ENCODE measurements at places on chromosomes 7 and 10.
A peak's percentile ranks its signal among the peaks of the same experiment; 100 is the strongest.

GRCh38 chr10:75396631-75397495 is 4.7 kb downstream of the ZNF503 start:
- DNase-seq = no peak

- DNase-seq = no peak
Measured at GRCh38 chr7:16494955-16495719, 29.6 kb upstream of the SOSTDC1 start.

DNA sequence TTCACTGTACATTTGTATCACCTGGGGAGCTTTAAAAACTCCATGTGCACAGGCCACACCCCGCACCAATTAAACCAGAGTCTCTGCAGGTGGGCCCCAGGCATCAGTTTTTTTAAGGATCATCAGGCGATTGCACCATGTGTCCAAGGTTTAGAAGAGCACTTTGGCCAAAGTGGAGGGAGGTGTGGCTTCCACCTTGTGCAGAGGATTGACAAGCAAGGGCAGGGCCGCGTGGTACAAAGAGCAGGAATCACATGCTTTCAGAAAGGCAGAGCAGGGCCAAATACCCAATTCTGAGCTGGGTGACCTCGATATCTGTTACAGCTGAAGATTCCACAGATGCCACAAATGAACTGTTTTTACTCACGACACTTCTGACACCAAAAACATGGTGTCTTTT is 52.4 kb downstream of the NOC3L start:
- no peak for DNase-seq

- DNase-seq = no peak
Measured at GRCh38 chr7:151275813-151276577, 27.5 kb upstream of the SMARCD3 start.

- no peak for DNase-seq
Measured at GRCh38 chr10:9681655-9682054, 1336.0 kb upstream of the CELF2 start.

DNA sequence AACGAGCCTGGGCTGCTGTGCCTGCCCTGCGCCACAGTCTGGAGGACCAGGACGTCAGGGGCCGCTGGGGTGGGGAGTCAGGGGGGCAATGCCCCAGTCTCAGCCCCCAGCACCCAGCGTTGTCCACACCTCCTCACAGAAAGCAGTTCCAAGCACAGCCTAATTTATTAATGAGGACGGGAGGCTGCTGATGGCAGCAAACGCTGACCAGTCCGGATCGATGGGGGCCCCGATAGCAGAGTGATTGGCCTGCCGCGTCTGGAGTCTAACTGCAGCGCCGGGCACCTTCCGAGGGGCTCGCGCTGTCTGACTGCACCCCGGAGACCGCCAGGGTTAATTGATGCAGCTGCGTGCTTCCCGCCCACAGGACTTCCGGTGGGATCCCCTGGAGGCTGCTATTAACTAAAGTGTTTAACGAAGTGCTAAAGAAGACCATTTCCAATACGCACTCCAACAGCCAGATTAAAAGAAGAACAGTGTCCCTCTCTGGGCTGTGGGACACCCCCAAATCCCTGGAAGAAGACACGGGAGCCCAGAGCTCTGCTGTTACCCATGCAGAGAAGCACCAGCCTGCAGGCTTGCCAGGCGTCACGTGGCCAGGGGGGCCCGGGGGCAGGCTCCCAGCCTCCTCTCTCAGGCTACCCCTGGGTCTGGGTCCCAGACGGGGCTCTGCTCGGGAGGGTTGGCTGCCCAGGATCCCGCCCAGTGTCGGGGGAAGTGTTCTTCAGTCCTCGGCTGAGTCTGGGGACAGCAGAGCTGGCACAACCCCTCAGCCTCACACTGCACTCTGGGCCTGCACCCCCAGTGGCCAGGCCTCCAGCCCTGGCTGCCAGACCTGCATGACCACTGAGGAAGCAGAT is 63.8 kb downstream of the MICALL2 start:
- no peak for DNase-seq

GRCh38 chr7:82631998-82632397 is 188.4 kb upstream of the CACNA2D1 start:
- no peak for DNase-seq

DNA sequence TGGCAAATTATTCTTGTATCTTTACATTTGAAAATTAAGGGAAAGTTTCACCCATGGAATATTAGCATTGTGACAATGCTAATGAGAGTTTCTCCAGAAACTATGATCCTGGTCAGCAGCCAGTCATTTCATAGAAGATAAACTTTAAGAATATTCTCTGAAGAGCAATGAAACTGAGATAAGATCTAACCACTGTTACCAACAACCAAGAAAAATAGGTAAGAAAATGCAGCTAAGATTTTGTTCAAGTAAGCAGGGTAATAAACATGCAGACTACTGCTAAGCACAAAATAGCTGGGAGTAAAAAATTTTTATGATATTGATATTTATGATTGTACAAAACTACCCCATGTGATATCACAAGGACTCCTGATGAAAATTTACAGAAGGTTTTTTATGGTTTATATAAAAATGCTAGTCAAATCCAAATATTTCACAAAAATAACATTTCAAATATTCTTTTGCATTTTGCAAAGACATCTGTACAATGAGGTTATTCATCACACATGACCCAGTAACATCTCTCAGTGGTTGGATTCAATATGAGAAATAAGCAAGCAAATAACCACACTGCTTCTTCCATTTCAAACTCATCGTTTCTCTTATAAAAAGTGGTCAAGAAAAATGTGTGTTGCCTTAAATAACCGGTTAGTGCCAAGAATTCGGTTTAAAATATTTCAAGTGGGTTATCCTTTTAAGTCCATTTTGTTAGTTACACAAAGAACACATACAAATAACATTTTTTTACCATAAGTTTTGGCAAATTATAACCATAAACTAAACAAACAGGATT is 251.6 kb downstream of the DIP2C start:
- DNase-seq = no peak

GRCh38 chr7:110296321-110296720 is 794.6 kb upstream of the LRRN3 start:
- DNase-seq = no peak

DNA sequence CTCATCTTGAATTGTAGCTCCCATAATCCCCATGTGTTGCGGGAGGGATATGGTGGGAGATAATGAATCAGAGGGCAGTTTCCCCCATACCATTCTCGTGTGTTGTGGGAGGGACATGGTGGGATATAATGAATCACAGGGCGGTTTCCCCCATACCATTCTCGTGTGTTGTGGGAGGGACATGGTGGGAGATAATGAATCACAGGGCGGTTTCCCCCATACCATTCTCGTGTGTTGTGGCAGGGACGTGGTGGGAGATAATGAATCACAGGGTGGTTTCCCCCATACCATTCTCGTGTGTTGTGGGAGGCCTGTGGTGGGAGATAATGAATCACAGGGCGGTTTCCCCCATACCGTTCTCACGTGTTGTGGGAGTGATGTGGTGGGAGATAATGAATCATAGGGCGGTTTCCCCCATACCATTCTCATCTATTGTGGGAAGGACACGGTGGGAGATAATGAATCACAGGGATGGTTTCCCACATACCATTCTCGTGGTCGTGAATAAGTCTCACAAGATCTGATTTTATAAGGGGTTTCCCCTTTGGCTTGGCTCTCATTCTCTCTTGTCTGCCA is 271.0 kb downstream of the MAD1L1 start:
- DNase-seq = peak; percentile 61

- no peak for DNase-seq
Measured at GRCh38 chr10:73653701-73654100, 2.1 kb downstream of the SYNPO2L start.

- no peak for DNase-seq
Measured at GRCh38 chr7:18962031-18962430, 155.4 kb downstream of the TWIST1 start.

DNA sequence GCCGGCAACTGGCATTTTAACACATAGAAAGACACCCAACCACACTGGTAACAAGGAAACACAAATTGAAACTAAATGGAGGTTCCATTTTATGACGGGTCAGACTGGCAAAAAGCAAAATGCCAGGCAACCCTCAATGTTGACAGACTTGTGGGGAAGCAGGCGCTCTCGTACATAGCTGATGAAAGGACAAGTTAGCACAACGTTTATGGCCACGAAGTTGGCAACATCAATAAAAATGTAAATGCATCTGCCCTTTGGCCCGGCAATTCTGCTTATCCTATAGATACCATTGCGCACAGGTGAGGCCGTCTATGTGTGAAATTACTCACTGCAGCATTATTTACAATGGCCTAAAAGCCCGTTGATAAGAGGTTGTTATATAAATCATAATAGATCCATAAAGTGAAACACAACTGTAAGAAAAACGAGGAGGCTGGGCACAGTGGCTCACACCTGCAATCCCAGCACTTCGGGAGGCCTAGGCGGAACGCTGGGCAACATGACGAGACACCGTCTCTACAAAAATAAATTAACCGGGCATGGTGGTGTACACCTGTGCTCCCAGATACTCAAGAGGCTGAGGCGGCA is 39.8 kb downstream of the FOXL3 start:
- no peak for DNase-seq

DNA sequence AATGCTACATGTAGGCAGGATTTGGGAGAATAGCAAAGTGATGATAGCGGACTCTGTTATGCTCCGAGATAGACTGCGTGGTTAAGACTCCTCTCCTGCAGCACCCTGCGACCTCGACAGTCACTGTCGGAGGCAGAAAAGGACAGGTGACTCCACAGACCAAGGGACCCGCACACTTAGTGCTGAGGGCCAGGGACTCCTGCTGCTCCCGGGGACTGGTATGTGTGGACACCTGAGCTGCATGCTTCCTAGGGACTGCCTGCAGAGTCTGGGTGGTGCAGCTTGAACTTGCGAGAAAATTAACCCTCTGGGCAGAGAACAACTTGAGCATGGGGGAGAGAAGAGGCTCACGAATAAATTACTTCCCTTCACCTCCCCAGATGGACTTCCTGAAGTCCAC is 407.1 kb upstream of the PFKP start:
- DNase-seq = no peak

- DNase-seq = no peak
Measured at GRCh38 chr10:124624466-124624865, 119.7 kb downstream of the FAM53B start.

DNA sequence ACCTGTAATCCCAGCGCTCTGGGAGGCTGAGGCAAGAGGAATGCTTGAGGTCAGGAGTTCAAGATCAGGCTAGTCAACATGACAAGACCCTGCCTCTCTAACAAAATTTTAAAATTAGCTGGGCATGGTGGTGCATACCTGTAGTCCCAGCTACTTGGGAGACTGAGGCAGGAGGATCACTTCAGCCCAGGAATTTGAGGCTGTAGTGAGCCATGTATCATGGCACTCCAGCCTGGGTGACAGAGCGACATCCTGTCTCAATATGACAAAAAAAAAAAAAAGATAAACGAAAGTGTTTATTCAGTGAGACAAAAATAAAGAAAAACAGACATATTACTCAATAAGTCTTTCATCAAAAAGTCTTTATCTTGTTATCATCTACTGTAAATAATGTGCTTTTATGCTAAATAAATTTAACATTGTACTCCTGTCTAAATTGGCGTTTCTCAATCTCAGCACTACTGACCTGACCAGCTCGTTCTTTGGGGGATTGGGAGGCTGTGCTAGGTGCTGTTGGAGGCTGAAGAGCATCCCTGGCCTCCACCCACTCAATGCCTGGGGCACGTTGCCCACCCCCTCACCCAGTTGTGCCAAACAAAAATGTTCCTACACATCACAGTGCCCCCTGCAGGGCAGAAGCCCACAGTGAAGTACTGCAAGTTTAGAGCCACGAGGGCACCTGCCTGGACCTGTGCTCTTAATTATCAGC is 57.7 kb downstream of the NCAPG2 start:
- DNase-seq = peak; percentile 8

DNA sequence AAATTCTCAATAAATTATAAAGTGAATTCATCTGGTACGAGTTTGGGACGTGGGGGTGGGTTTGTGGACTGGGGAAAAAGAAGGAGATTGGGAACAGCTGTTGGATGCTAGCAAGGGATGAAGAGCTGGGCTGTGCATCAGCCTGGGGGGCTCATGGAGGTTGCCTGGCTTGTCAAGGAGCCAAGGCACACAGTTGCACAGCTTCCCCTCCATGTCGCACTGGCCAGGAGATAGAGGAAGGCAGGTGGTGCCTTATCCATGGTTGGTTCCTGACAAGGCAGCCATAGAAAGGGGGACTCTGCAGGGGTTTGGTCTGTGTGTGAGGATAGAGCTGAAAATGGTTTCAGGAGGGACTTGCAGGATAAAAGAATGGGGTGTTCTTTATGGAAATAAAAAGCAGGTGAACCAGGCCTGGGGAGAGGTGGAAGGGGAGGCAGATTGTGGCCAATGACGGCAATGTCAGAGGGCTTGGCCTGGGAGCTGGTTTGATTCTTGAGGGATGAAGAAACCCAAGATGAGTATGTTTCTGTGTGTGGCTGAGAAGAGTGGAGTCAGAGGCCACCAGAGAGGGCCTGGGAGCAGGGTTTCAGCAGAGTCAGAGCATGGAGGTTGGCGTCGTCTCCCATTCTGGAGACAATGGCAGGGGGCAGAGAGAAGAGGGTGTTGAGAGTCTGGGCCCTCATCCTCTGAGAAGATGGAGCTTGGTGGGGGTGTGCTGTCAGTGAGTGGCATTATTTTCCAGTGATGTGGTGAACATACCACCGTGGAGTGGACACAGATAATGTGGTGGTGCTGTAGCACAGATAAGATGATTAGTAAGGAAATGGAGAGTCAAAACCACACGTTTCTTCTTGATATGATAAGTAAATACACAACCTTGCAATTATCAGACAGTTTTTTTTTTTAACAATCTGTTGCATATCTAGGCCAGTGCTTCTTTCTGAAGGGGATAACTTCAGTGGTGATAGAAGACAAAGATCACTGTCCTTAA is 108.2 kb downstream of the PTPN20 start:
- DNase-seq = no peak

DNA sequence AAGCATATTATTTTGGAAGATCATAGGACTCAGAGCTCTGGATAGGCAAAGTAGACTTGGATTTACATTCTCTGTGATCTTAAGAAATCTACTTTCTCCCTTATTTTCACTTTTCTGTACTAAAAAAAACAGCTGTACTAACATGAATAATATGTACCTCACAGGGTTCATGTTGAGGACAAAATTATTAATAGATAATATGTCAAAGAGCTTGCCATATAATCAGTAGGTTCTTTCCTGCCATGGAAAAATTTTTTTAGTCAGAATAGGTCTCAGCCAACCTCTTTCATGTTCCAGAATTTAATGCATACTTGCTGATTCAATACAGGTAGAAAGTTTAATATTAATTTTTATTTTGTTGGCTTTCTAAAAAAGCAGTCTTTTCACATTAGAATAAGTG is 780.3 kb upstream of the C7orf33 start:
- no peak for DNase-seq

DNA sequence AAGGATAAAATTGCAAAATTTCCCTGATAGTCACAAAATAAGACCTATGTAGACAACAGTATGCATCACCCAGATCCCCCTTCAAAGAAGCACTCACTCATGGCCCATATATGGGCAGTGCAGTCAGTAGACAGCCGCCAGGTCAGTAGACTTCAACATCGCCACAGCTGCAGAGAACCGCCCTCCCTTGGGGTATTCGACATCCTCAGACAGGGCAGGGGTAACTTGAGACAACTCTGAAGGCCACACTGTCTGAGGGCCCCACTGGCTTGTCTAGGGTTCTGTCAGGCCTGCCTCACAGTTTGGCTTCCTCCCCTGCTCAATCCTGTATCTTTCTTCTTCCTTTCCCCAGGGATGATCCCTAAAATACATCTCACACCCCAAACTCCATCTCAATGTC is 172.3 kb downstream of the IMMP2L start:
- DNase-seq = no peak

GRCh38 chr7:29995652-29996051 is 6.1 kb upstream of the SCRN1 start:
- no peak for DNase-seq

GRCh38 chr10:131125511-131126225 is 185.9 kb downstream of the TCERG1L start:
- DNase-seq = no peak

GRCh38 chr10:79982362-79982800 is 33.5 kb upstream of the SFTPD start:
- no peak for DNase-seq

All from CMK (cell line).